ENCODE measurements at places on chromosomes 7 and 10.

DNA sequence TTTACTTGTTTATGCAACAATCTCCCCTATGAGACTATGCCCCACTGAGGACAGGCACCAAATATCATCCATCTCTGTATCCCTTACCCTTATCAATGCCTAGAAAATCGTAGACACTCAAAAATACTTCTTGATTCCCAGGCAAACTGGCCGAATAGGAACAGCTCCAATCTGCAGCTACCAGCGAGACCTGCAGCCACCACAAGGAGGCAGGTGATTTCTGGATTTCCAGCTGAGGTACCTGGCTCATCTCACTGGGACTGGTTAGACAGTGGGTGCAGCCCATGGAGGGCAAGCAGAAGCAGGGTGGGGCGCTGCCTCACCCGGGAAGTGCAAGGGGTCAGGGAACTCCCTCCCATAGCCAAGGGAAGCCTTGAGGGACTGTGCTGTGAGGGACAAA, 10.8 kb upstream of the PPP1R3C start:
- no peak for DNase-seq

DNA sequence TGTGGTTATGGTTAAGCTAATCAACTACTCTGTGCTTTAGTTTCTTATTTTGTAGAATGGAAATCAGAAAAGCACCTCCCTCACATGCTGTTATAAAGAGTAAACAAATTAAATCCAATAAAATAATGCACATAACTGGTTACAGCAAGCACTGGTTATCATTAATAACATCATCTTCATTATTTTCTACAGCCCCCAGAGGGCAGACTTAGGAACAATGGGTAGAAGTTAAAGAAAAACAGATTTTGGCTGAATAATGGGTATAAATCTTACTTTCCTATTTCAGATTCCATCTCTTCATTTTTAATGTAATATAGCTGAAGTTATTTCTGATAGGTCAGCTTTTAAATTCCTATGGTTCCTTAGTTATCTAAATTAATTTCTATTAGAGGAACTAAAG, 126.5 kb downstream of the DOCK4 start:
- DNase-seq = no peak

DNA sequence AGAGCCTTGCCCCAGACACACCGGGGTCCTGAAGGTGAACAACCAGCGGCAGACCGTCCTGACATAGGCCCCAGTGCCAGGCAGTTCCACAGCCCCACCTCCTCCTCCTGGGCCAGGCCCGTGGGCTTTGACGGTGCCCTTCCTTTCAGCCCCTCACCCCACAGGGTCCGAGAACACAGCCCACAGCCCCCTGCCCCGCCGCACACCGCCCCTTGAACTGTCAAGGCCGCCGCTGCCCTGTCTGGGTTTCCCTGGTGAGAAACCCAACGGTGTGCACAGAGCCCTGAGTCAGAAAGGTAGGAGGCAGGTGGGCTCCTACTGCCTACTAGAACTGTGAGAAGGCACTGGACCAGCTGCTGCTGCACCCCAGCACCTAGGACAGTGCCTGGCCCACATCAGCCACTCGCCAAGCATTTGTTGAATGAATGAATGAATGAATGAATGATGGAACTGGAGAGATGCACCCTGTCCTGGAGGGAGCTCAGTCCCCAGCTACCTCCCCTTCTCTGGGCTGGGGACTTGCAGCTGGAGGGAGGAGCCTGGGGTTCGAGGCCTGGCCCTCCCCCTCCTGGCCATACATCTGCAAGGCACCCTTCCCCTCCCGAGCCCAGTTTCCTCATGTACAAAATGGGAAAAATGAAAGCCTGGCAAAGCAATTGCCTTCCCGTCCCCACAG, 117.9 kb downstream of the SLIT1 start:
- no peak for DNase-seq

DNA sequence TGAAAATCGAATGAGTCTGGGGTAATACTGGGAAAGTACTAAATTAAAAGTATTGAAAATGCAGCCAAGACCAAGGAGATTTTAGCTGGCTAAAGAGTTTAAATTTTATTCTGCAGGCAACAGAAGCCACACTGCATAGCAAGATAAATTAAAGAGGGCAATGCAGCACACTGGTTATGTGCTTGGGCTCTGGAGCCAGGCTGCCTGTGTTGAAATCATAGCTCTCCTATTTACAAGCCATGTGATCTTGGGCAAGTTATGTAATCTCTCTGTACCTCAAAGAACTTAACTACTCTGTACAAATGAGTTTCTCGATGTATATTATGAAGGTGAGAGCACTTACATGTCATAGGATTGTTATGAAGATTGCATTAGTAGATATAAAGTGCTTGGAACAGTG, 9.9 kb downstream of the SLC25A13 start:
- DNase-seq = no peak

DNA sequence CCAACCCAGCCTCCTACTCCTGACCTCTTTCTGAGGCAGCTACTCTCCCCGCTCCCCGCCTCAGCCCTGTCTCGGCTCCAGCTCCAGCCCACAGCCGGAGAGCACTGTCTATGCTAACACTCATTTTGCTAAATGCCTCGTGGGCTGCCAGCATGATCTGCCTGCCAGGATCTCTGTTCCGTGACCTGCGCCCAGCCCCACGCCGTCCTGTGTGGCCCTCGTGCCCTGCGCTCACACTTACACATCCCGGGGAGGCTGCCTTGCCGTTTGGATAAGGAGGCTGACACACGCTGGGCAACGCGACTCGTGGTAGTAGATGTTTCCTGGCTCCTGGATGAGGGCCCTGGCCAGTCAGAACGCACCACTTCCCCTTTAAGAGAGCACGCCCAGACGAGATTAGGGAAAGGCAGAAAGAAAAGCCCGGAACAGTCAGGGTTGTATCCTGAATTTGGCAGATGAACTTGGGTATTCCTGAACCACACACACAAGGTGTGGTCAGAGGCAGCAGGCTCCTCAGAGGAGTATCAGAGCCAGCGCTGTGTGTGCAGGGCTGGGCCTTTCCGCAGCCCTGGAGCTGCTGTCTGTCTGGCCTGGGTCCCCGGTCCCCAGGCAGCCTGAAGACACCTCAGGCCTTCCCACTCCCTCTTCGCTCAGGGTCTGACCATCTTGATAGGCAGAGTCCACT, 97.7 kb upstream of the EFCAB10 start:
- no peak for DNase-seq

GRCh38 chr10:676178-676577, 13.3 kb downstream of the DIP2C start:
- DNase-seq = no peak

GRCh38 chr7:135704698-135705097, 23.3 kb downstream of the SLC13A4 start:
- no peak for DNase-seq

- no peak for DNase-seq
Measured at GRCh38 chr10:102612964-102613275, 31.4 kb upstream of the TRIM8 start.

- no peak for DNase-seq
Measured at GRCh38 chr7:45065031-45065995, 23.5 kb downstream of the NACAD start.

GRCh38 chr10:77602913-77603533, 34.6 kb downstream of the KCNMA1 start:
- DNase-seq = no peak

GRCh38 chr10:80382989-80383388, 25.4 kb upstream of the PRXL2A start:
- peak; percentile 0 for DNase-seq

GRCh38 chr7:131039355-131039762, 288.3 kb upstream of the MKLN1 start:
- no peak for DNase-seq

DNA sequence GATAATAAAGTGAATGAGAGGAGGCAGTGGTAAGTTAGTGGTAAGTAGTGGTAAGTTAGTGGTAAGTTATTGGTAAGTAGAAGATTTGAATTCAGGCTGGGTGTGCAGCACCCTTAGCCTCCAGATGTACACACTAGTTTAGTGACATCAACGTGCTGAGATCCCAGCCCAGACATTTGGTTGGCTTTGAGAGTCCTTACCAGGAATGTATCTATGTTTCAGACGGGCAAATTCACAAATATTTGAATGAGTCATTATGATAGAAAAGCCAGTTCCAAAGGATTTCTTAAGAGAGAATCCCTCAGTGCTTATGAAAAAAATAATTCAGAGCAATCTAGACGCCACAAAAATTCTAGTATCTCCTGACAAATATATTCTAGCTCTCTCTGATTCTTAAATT, 70.0 kb downstream of the ARL4A start:
- no peak for DNase-seq

DNA sequence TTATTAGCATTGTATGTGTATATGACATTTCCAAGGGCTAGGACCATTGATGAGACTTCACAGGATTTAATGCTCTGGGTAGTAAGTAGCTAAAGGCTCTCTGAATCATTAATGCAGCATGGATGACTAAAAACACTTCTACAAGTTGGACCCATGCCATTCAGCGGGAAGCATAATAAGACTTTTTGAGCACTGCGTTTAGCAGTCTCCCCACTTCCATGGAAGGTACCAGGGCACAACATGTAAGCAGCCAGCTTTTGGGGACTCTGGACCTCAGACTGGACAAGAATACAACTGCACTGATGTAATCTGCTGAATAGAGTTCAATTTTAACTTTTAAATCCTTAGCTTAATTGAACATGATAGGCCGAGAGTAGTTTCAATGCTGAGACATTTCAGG, 191.7 kb upstream of the IMMP2L start:
- DNase-seq = no peak

DNA sequence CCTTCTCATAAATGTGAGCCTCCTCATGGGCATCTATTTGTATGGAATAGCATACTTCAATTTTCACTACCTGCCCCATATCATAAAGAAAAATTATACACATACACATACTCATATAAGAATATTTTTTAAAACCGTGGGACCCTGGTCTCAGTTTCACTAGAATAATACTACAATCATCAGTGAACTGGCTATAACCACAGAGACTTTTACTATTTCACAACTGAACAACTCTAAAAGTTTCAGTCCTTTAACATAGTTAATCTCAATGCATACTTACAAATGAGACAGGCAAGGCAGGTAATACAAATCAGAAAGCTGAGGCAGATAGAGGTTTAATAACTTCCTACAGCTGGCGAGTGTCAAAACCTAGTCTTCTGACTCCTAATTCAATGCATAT, 83.1 kb downstream of the LRRN3 start:
- no peak for DNase-seq

GRCh38 chr10:102422545-102423129, 2.0 kb downstream of the FBXL15 start:
- peak; percentile 28 for DNase-seq

GRCh38 chr7:452226-452751, 67.4 kb downstream of the PDGFA start:
- DNase-seq = no peak

DNA sequence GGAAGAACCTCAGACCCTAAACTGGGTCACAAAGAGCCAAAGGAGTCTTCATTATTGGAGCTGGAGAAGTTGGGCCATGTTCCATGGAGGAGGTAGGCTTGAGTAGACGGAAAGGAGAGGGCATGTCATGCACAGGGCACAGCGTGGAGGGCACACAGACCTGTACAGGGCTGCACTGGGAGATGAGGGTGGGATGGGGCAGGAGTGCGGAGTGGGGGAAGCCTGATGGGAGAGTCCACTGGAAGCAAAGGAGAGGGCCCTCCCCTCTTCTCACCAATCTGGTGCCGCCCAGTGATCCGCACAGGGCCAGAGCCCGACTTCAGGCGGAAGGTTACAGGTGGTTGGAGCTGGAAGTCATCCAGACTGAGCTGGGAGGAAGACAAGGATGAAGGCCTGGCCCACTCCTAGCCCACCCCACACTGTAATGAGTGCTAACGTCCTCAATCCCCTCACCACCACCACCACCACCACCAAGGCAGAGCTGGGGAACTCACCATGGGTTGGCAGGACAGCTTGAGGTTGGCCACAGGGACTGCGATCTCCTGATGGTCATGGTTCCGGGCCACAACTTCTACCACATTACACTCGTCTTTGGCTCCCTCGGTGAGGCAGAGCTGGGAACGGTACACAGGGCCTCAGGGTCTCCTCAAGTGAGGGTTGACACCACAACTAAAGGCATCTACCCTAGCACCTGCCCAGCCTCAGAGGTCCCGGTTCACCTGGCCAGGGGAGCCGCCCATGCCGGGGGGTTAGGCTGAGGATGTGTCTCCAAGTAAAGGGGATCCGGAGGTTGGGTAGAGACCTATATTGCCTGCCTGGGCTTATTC, 1.0 kb downstream of the NPM3 start:
- no peak for DNase-seq

- DNase-seq = no peak
Measured at GRCh38 chr7:840001-840600, 7.8 kb downstream of the SUN1 start.

- DNase-seq = no peak
Measured at GRCh38 chr7:68627247-68627864, 970.9 kb upstream of the AUTS2 start.

DNA sequence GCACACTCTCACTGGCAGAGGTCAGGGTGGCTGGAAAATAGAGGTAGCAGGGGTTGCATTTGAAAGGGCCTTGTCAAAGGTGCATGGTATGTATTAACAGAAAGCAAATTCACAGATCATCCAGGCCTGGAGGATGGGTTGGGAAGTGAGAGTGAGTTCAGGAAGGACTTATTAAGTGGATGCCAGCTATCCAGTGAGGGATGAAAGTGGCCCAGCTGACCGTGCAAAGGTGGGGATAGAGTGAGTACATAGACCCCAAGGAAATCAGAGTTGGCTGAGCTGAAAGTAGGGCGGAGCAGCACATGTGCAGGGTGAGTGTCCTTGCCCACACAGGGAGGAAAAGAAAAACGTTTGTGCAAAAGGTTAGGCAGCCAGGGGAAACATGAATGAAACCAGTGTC, 58.1 kb downstream of the HECW1 start:
- DNase-seq = no peak

GRCh38 chr10:112601214-112602090, 154.4 kb downstream of the VTI1A start:
- no peak for DNase-seq

GRCh38 chr10:93333278-93333978, 148.7 kb downstream of the MYOF start:
- DNase-seq = peak; percentile 47

DNA sequence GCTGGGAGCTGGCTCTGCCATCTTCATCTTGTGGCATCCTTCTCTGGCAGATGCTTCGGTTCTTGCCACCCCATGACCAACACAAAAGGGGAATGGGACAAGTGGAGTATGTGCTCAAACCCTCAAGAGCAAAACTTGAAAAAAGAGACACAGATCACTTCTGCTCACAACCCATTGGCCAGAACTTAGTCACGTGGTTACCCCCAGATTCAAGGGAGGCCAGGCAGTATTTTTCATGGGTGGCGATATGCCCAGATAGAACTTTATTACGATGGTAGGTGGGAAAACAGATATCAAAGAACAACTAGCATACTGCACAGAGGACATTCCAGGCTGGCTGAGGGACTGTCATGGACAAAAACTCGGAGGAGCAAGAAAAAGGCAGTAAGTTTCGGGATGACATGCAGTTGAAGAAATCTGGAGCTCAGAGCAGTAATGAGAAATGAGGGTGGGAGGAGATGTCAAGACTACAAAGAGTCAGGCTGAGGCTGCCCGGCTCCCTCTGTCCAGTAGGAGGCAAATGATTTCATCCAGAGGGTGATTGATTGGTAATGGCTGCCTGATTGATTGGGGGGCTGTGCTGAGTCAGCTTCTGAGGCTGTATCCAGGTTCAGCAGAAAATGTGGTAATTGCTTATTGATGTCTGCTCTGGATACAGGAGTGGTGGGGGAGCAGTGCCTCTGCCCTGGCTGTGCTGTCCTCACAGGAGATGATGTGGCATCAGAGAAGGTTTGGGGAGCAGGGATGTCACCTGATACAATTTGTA, 25.3 kb downstream of the COL13A1 start:
- no peak for DNase-seq

- DNase-seq = no peak
Measured at GRCh38 chr10:118447478-118448270, 105.5 kb upstream of the FAM204A start.
